NCI-H1105 treated with DMSO at 0.1 percent for 48 hours (cell line): ENCODE measurements at places on chromosomes 1 and 21.

DNA sequence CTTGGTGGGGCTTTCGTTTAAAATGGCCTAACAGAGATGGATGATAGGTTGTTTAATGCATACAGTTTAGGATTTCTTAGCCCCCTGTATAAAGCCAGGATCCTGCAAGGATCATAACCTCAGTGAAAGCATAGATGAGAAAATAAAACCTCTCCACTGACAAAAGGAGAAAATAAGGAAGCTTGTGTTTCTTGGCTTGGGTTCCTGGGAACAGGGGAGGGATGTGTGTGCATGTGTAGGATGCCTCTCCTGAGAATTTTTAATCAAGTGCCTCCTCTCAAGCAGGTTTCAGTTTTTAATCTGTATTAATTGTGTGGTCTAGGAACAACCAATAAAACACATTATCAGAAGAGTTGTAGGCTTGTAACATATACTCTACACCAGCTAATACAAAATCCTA is 26.1 kb downstream of the PRKACB start:
- DNase-seq = no peak

DNA sequence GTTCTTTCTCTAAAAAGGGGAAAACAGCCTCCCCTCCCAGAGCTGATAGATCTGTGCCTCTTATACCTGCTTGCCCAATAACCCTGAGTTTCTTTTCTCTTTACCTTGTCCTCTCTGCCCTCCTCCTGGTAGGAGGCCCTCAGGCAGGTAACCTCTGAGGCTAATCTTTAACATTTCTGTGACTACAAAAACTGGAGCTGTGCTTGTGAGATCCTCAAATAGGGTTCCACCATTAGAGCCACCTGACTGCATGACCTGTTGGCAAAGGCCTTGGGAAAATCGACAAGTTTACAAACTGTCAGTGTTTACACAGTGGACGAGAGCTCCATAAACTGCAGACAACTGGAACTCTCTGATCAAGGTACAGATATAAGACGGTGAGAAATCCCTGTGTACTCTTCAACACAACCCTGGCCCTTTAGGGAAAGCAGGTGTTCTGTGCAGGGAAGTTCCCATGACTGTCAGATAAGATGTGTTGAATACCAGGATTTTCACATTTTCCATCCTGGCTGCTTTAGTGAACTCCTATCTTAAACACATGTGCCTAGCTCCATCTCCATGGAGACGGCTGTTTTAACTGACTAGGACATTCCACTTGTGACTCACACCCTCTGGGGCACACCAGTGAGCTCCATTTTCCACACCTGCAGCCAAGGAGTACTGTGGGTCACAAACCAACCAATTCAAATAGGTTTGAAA is 38.3 kb downstream of the ECE1 start:
- no peak for DNase-seq

DNA sequence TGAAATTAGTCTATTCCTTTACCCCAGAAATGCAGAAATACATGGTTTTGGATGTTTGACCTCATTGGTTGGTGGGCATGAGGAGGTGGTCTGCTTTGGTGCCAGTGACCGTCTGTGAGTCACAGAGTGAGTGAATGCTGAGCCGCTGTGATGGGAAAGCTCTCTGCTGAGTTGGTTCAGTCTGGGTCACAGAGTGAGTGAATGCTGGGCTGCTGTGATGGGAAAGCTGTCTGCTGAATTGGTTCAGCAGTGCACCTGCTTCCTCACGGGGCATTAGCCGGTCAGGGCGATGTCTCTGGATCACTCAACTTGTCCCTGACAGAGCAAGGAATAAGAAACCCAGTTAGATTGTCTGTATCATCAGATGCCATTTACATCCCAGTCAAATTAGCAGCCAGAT is 40.8 kb downstream of the ADARB1 start:
- DNase-seq = no peak

DNA sequence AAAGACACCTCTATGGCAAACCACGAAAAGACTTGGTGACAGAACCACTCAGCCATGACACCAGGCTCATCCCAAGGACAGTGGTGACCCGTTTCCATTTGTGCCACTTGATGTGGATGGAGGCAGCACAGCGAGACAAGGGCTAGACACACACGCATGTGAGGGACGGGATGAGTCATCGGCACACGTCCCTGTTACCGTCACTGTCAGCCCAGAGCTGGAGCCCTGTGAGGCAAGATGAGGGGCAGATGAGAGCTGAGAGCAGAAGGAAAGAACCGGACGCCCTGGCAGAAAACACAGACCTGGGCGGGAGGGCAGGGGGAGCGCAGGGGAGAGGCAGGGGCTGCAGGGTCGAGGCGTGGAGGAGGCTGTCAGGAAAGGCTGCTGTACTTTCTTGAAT is 57.8 kb downstream of the SIK1 start:
- no peak for DNase-seq

DNA sequence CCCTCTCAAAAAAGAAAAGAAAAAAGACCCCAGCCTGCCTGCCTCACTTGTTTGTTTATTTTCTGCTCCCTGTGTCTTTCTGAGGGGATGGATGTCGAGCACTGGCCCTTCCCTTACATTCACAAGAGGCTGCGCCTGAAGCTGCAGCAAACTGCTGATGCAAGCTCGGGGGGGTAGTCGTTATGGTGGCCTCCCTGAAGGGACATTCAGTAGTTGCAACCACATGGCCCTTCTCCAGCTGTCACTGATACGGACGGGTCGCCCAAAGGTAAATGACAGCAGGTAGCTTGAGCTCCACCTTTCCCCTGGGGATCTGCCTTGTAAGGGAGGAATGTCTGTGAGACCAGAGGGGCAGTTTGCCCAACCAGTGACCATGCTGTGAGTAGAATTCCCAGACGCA is 17.7 kb downstream of the PLEKHM2 start:
- DNase-seq = no peak

- DNase-seq = no peak
These were observed 55.6 kb upstream of the ACTRT2 start for GRCh38 chr1:2965676-2966075.

DNA sequence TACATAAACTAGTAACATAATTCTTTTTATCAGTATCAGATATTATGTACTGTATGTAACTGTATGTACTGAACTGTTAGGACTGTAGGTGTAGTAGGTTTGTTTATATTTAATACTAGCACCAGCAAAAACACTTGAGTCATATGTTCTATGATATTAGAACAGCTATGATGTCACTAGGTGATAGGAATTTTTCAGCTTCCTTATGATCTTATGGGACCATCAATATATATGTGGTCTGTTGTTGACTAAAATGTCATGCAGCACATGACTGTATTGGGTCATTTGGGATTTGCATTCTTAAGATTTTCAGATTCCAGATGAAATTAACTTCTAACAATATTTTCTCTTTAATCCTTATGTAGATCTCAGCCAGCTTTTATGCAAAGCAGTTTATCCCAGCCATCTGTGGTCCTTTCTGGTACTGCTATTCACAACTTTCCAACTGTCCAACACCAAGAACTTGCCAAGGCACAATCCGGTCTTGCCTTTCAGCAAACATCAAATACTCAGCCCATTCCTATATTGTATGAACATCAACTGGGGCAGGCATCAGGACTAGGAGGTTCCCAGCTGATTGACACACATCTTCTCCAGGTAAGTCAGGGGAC is 38.3 kb upstream of the MYOCOS start:
- no peak for DNase-seq

GRCh38 chr1:232751393-232752140 is 53.6 kb upstream of the MAP10 start:
- no peak for DNase-seq

DNA sequence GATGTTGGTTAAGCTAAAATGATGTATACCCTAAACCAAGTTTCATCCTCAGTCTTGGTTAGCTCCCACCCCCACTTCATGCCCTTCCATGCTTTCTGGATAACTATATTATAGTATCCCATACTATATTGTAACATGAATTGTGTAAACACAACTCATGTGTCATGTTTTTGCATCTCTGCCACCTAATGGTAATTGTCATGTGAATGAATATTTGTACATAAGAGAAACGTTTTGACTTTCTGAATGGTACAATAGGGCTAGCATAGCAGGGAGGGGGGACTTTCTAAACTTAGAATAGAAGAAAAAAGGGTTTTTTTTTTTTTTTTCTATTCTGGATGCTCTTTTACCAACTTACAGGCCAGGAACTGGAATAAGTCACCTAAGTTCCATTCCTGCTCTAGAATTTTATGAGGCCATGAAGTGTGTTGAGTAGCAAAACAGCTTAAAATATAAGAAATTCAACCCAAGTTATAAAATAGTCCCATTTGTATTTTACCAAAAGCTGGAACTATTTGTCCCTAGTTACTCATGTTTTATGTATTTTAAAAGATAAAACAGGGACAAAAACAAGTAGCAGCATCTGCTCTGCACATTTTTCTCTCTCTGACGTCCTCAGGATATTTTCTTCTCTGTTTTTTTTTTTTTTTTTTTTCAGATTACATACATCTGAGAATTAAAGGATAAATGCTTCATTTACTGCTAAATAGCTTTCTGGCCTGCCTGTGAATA is 77.4 kb downstream of the HLX start:
- no peak for DNase-seq

- DNase-seq = no peak
These were observed 45.8 kb upstream of the FMOD start for GRCh38 chr1:203396595-203397194.

DNA sequence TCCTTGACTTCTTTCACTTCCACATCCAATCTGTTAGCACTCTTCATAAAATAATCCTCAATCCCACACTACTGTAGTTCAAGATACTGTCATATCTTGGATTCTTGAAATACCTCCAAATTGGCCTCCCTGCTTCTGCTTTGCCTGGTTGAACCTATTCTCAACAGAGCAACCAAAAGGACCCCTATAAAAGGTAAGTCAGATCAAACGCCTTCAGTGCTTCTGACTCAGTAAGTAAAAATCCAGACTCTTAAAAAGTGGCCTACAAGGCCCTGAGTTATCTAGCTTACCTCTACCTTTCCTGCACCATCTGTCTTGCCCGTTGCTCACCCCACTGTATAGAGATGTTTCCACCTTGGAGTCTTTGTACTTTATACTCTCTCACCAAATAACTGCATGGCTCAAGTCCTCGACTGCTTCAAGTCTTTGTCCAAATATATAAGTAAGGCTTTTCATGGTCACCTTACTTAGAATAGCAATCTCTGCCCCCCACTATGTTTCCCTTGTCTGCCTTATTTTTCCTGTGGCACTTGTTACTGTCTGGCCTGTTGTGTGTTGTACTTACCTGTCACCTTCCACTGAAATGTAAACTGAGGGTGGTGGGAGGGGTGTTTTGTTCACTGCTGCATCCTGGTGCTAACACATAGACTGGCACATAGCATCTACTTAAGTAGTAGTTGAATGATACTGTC is 5.1 kb upstream of the PIGV start:
- DNase-seq = no peak

DNA sequence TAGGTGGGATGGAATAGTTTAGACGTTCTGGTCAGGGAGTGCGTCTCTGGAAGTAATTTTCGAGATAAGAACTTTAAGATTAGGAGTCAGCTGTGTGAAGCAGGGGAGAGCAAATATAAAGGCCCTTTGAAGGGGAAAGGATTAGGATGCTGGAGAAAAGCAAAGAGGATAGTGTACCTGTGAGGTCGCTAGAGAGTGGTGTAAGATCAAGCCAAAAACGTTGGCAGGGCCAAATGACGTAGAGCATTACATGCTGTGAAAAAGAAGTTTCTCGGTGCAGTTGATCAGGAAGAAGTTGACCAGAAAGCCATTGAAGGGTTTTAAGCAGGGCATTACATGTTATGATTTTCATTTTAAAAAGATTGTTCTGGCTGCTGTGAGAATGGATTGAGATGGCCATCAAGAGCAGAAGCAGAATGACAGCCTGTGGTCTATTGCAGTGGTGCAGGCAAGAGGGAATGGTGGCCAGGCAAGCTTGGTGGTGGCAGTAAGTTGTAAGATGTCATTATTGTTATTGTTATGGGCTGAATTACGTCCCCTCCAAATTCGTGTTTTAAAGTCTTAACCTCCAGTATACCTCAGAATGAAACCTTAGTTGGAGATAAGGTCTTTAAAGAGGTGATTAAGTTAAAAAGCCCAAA is 113.6 kb upstream of the KIF26B start:
- no peak for DNase-seq
